ENCODE measurements at places on chromosomes 12 and 14.

DNA sequence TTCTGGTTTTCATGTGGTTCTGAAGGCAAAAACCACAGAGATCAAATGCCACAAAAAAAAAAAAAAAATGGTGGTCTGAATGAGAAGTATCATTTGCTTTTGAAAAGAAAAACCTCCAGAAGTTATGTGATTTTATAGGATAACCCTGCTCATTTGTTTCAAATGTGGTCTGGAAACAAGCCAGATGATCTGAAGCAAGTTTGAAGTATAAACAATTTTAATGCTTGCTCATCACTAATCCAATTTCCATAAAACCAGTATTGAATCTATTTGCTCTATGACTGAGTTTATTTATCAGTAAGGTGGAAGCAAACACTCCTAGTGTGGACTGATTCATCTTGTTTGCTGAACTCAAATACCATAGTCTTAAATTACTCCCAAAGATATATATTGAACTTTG, 407.3 kb upstream of the FLRT2 start:
- no peak for DNase-seq

- no peak for DNase-seq
Measured at GRCh38 chr14:28783664-28784063, 17.1 kb downstream of the FOXG1 start.

GRCh38 chr14:68392393-68393141, 400.3 kb downstream of the ZFP36L1 start:
- DNase-seq = no peak

GRCh38 chr14:35934499-35934898, 108.4 kb downstream of the BRMS1L start:
- DNase-seq = no peak

GRCh38 chr12:112151766-112152541, 26.6 kb downstream of the TRAFD1 start:
- DNase-seq = no peak

DNA sequence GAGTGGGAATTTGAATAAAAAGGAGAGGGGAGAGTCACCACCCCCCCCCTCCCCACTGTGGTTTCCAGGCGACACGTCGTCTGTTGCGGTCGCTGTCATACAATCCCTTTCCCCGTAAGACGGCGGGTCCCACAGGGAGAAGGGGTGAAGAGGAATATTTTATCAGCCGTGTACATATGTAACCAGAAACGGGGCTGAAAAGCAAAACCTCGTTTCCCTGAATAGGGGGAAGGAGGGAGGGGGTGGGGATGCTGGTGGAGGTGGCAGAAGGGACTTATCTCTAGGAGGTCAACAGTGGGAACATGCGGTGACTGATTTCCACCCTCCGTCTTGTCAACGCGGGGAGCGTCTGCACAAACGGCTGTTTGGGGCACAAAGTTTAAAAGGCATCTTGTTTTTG, 171.4 kb downstream of the RBM19 start:
- DNase-seq = no peak

DNA sequence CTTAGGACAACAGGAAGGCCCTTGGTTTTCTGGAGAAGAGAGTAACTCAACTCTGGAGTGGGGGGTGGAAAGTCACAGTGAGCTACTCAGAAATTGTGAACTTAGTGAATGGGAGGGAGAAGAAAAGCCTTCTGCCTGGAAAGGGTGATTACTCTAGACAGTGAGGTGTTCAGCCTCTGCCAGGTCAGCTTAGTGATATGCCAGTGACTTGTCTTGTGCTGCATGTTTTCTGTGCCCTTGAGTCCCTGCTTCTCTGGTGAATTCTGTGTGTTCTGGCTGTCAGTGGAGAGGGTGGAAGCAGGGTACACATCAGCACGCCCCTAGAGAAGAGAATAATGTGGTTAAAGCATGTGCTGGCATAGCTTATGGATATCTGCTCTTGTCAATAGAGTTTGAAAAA, 13.4 kb downstream of the ATP23 start:
- DNase-seq = no peak

- no peak for DNase-seq
Measured at GRCh38 chr12:54266852-54267251, 13.1 kb downstream of the CBX5 start.

- no peak for DNase-seq
Measured at GRCh38 chr12:71888521-71888920, 49.0 kb downstream of the TBC1D15 start.

GRCh38 chr14:93893661-93894261, 33.4 kb upstream of the FAM181A start:
- peak; percentile 47 for DNase-seq

DNA sequence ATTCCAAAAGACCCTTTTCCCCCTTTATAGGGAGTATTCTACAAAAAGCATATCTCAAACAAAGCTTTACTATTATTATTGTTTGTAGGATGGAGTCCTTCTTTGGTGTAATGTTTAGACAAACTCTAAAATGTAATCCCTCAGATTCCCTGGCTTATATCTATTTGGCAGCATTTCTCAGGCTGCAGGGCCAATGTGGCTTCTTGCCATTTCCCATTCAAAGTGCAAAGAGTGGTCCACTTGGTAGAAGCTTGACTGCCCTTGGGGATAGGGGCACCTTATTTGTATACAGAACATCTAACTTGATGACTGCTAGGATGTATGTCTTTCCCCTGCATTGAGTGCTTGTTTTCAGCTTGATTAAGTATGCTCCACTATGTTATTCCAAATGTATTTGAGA, 242.7 kb downstream of the PRKD1 start:
- DNase-seq = no peak

- no peak for DNase-seq
Measured at GRCh38 chr12:105534068-105534467, 203.6 kb downstream of the C12orf75 start.

GRCh38 chr14:85040046-85040685, 489.8 kb upstream of the FLRT2 start:
- DNase-seq = no peak

- no peak for DNase-seq
Measured at GRCh38 chr14:32074887-32075572, 2.1 kb upstream of the ARHGAP5 start.

GRCh38 chr12:52724384-52724783, 21.1 kb upstream of the KRT77 start:
- DNase-seq = no peak

DNA sequence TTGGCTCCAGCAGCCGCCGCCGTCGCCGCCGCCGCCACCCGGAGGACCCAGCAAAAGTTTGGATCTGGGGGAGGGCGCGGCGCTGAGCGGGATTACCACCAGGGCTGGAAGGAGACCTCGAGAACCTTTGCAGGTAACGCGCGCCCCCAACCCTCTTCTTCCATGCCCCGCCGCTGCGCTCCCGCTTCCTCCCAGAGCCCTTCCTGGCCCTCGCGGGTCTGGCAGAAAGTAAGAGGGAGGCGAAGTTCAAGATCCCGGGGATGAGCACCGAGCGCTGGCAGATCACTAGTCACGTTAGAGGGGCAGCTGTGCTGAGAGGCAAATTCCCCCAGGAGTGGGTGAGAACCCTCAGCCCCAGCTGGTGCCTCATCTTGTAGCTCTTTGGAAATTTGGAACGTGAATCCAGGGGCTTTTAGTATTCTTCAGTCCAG, 3.9 kb downstream of the FLRT2 start:
- no peak for DNase-seq

DNA sequence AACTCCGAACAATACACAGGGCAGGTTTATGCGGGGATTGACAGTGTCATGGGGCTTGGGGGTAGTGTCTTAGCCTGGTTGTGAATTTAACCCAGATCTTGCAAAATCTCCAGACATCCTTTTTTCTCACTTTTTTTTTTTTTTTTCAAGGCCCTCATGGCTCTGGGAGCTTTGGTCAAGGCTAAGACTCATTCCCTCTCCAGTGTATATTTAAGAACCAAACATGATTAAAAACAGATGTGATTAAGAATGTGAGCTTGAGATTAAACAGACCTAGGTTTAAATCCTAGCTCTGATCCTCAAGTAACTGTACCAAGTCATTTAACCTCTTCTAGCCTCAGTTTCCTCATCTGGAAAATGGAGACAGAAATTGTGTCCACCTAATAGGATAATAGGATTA, 151.7 kb upstream of the FUT8 start:
- DNase-seq = no peak
